ENCODE measurements at places on chromosomes 7 and 10.

GRCh38 chr7:137160236-137160635 lies 183.3 kb downstream of the PTN start:
- no peak for DNase-seq

DNA sequence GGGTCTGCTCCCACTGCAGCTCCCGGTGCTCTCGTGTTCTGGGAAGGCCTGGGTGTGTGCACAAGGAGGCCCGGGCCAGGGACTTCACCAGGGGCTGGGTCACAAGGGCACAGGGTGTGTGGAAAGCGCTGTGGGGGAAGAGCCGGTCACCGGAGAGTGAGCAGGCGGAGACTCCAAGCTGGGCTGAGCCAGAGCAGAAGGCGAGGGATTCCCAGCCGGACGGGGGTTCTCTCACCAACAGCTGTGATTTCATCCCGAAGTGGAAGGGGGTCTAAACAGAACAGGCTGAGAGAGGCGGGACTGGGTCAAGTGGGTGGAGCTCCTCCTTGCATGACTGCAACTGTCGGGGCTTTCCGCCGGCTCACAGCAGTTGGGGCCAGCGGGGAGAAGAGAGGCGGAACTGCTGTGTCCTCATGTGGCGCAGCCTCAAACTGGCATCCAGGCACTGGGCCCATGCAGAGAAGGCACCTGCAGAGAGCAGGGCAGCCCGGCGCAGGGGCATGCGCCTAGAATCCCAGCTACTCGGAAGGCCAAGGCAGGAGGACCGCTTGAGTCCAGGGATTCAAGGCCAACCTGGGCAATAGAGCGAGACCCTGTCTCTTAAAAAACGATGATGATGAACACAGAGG lies 7.6 kb upstream of the ORAI2 start:
- DNase-seq: no peak

- no peak for DNase-seq
Observed at GRCh38 chr7:38066391-38066790, 111.7 kb upstream of the STARD3NL start.

DNA sequence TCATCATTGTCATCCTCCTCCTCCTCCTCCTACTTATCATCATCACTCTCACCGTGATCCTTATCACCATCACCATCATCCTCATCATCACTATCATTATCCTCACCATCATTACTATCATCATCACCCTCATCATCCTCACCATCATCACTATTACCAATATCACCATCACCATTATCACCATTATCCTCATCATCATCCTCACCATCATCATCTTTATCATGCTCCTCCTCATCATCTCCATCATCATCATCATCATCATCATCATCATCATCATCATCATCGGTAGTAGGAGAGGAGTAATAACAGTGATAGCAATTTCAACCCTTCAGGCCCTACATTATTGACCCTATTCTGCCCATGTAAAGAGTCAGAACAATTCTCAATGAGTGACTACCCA lies 345.9 kb upstream of the ZNF32 start:
- no peak for DNase-seq

DNA sequence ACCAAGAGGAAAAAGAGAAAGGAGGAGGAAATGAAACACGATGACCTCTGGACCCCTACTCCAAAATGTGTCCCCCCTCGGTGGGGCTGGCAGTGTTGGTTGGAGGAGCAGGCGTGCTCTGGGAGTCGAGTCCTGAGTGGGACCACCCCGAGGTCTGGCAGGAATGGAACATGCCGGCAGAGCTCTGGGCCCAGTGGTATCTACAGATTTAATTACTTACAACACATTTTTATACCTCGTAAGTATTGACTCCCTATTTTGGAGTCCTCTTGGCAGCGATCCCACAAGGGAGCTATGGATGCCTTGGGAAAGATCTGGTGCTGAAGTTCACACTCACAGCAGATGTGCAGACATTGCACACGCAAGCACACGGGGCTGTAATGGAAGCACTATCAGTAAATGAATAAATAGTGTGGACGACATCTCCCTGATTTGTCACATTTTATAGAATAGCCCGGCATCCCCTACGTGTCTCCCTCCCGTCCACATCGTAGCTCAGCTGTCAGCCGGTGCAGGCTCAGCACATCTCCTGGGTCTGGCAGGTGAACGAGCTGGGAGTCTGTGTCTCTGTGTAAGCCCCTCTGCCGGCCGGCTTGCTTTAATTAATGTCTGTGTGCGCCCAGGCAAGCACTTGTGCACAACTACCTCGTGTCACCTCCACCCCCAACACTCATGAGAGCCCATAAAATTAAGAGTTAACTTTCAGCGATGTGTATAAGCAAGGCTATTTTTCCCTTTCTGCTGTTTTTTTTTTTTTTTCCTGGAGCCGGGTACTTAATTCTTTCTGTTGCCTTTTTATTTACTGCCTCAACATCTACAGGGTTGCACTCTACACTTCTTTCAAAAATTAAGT lies 603.2 kb downstream of the LRMDA start:
- peak; percentile 55 for DNase-seq
